ENCODE measurements at places on chromosomes 1 and 21.

- DNase-seq: peak; percentile 77
These were observed 12.8 kb downstream of the PPFIA4 start for GRCh38 chr1:203038891-203039608.

DNA sequence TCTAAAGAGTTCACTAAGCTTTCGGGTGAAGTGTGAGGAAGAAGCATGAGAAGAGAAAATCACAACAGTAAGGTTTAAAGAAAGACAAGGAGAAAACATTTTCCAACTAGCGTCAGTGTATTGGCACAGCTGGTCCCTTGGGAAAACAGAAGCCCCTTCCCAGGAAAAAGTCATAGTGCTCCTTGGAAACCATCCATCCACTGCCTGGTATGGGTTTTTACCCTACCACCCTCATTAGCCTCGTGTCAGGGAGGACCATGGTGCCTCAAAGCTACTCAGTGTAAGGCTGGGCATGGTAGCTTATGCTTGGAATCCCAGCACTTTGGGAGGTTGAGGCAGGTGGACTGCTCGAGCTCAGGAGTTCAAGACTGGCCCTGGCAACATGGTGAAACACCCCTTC is 12.7 kb downstream of the AADACL4 start:
- DNase-seq: no peak

- no peak for DNase-seq
These were observed 4.7 kb upstream of the PSMB2 start for GRCh38 chr1:35646043-35646442.

DNA sequence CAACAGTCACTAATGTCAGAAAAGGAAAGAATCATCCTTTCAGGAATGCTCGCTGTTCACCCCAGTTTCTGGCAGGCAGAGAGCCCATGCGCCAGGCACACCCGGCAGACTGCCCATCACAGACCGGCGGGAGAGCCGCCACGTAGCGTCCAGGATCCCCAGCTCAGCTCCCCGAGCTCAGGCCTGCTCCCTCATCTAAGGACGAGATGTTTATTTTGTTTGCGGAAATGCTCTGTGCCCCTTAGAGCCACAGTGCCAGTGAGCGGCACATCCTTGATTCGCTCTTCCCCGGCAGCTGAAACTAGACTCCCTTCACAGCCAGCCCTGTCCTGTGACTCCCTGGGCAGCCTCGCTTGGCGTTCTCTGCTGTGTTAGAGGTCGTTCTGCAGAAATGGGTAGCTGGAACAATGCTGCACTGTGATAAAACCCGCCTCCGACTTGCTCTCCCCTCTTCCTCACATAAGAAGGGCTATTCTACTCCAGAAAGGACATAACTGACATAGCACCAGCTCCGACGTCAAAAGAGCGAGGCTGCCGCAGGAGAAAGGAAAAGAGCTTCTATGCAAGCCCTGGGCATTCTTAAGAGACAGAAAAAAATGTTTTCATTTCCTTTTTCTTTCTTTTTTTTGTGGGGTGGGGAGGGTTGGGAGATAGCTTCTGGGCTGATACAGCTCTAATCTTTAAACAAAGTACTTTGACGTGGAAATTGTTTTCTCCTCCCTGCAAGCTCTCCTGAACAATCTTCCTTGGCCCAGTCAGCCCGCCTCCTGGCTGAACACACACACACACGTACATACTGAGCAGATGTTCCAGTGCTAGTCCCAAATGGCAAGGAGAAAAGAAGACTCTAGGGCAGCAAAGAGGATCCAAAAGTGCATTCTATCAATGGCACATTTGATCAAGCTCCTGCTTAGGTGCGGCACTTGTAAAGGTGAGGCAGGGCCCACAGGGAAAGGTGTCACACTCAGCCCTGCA is 37.2 kb downstream of the MRAP start:
- DNase-seq: peak; percentile 58

- peak; percentile 32 for DNase-seq
These were observed 649 bp downstream of the AHDC1 start for GRCh38 chr1:27603309-27603680.

DNA sequence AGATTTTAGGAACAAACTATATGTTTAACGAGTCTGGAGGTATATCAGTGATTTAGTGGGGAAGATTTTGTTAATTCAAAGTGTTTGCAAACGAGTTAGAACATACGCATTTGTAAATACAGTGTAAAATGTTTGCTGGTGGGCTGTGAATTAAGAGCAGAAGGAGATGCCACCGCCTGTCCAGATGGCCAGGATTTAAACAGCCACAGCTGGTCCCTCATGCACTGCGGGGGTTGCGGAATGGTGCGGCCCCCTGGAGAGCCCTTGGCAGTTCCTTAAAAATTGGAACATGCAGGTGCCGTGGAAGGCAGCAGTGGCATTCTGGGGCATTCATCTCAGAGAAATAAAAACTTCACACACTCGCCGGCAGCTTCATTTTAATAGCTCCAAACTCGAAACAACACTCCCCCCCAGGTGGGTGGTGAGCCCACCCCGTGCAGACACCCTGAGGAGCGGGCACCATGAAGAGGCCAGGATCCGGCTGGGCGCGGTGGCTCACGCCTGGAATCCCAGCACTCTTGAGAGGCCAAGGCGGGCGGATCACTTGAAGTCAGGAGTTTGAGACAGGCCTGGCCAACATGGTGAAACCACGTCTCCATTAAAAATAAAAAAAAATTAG is 3.5 kb upstream of the C1orf159 start:
- no peak for DNase-seq

DNA sequence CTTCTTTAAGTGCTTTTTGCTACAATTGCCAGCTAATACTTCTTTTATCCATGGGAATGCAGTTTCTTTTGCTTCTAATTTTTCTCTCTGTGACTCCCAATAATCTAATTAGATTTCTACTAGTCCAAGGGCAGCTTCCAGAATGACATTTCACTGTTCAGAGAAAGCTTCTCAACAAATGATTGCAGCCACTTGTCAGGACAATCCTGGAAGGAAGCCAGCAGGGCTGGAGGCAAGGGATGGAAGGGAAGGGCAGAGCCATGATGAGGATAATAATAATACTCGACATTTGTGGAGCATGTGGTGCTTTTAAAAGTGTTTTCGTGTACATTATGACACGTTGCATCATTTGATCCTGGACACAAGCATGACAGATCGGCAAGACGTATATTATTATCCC is 19.4 kb downstream of the F11R start:
- DNase-seq: no peak

GRCh38 chr1:117611894-117612483 is 6.1 kb downstream of the TENT5C start:
- no peak for DNase-seq

DNA sequence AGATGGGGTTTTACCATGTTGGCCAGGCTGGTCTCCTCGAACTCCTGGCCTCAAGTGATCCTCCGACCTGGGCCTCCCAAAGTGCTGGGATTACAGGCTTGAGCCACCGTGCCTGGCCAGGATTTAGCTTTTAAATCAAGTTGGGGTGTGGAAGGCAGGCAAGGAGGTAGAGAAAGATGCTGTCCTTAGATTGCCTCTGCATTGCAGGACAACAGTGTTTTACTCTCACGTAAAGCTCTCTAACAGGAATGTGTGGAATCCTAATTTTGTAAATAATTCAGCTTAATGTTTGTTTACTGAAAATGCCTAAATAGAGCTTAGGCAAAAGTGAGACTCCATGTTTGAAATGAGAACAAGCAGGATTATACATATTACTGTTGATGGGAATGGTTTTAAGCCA is 29.5 kb upstream of the TGFB2 start:
- no peak for DNase-seq

DNA sequence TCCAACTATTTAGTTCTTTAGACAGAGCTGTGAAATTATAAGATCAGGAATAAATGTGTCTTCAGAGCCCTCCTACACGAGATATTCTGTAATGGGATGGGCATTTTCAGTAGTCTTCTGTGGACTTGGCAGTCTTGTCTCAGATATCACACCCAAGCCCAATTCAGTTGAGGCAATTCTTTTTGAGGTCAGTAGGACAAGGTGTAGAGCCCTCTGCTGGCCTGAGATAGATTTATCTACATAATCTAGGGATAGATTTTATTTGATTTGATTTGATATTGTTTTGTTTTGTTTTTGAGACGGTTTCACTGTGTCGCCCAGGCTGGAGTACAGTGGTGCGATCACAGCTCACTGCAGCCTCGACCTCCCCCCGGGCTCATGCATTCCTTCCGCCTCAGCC is 77.5 kb downstream of the FMN2 start:
- DNase-seq: no peak

GRCh38 chr1:51234721-51235425 is 1.2 kb upstream of the RNF11 start:
- DNase-seq: peak; percentile 80

DNA sequence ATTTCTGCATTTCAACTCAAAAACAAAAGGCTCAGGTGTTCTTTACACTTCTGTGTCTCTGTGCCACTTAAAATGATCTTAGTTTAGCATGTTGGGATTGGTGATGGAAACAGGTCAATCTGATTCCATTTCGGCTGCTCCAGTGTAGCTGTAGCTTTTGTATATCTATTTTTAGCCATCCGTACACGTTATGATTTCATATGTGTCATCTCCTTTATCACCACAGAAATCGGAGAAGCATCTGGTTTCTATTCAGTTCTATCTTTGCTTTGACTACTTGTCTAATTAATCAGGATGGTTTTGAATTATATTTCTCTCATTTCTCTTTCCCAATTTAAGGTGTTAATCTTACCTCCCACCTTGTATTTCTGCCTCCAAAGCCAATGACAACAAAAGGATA is 41.1 kb downstream of the RGS21 start:
- no peak for DNase-seq

GRCh38 chr21:39809936-39810335 is 57.3 kb upstream of the PCP4 start:
- no peak for DNase-seq

GRCh38 chr1:93783876-93784275 is 95.1 kb downstream of the DNTTIP2 start:
- DNase-seq: no peak

- no peak for DNase-seq
These were observed 16.4 kb upstream of the USP25 start for GRCh38 chr21:15713412-15713811.

GRCh38 chr1:205049479-205049878 is 6.5 kb downstream of the CNTN2 start:
- DNase-seq: no peak

DNA sequence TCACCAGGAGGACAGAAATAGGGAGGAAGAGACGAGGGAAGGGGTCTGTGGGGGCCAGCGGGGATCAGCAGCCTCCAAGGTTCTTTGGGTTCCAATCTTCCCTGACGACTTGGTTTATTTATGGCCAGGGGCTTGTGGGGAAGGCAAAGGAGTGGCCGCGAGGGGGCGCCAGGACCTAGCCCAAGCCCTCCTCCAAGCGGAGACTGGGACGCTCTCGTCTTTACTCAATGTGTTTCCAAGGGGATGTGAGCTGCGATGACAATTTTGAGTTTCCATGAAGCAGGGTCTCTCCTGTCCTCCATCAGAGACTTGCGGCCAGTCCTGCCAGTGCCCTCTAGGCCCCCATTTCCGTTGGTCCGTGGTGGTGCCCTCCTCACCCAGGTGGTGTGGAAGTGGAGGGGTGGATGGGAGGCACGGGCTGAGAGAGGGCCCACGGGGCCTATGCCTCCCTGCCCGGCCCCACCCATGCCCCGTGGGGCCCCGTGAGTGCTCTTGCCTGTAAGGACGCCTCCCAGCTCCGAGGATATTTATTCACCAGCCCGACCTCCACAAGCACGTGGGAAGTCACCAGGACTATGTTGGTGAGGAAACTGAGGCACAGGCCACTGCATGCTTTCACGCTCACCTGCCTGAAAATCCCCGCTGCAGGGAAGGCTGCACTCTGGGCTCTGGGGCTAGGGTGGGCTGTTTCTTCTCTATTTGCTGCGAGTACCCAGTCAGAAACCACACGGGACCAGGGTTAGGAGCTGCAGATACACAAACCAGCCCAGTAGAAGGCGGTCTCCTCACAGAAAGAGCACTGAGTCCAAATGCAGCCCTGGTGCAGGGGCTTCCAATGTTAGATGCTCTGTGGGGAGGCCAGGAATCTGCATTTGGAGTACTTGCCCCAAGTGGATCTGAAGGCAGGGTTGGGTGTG is 26.5 kb downstream of the DMRTB1 start:
- peak; percentile 95 for DNase-seq

DNA sequence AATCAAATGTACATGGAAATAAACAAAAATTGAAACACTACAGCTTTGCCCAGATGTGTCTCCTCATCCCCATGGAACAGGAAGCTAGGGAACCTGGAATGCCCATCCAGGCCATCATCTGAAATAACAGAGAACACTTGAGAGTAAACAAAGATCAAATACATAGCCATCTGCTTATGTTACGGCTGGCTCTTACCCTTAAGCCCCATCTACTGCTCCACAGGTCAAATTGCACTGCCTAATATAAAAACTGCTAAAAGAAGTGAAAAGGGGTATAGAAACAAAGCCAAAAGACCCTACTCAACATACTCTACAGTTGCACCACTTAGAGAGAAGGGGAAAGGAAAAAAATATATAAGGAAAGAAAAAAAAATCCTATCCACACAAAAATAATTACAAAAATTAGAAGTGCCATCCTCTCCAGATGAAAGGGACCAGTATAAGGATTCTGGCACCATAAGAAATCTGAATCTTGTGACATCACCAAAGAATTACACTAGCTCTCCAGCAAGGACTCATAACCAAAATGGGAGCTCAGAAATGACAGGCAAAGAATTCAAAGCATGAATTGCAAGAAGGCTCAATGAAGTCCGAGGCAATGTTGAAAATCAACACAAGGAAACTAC is 26.9 kb downstream of the OR6Y1 start:
- no peak for DNase-seq

DNA sequence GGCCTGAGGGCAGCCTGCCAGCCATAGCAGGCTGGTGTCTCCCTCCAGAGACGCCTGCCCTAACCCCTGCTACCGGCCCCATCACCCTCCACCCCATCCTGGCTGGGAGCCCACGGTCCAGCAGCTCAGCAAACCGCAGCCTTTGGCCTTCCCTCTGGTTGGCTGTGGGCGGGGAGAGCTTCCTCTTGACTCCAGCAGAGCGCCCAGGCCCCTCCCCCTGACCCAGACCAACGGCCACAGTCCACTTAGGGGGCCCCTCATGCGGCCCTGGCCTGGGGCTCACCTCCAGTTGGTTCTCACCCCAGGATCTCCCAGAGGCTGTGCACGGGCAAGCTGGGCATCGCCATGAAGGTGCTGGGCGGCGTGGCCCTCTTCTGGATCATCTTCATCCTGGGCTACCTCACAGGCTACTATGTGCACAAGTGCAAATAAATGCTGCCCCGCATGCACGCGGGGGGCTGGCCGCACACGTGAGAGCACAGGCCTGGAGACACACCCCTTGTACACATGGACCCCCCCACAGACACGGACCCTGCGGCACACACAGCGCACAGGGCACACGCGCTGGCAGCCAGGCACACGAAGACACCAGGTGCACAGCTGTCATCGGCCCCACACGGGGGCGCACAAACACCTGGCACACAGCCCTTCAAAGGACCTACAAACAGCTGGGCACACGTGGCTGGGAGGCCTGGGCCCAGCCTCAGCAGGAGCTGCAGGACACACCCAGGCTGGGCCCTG is 3.1 kb downstream of the SMIM1 start:
- DNase-seq: peak; percentile 84

GRCh38 chr1:38050397-38051078 is 3.9 kb upstream of the POU3F1 start:
- no peak for DNase-seq

All from stomach (tissue), 19 donors.